ENCODE measurements at places on chromosomes 2 and 18.

- no peak overlapping the region for H3K27ac ChIP-seq
- H3K27me3 ChIP-seq = no peaks in the 10 kb centered on the region
- no peaks in the 10 kb centered on the region for H3K4me1 ChIP-seq
- H3K4me3 ChIP-seq = no peak overlapping the region
- H3K36me3 ChIP-seq = no peaks in the 10 kb centered on the region
- no peak for DNase-seq
Measured at GRCh38 chr2:59770651-59771050, 782.8 kb downstream of the BCL11A start.

DNA sequence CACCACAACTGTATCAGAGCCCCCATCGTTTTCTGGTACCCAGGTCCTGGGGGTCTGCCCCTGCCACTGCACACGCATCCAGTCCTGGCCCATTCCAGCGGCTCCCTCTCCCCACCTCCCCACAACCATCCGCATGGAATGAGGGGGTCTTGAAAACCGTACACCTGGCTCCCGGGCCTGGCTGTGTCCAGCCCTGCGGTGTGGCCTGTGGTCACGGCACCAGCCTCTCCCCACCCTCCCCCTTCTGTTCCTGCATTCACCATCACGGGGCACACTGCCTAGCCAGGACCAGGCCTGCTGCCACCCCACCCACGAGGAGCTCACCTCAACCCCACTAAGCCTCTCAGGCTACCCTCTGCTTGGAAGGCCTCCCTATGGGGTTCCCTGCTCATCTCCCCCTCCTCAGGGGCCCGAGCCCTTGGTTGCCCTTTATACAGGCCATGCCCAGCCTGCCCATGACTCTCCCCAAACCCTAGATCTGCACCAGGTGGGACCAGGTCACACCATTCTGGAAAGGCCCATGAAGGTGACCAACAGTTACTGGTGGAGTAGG, 11.4 kb downstream of the GPR35 start:
- no peaks in the 10 kb centered on the region for H3K4me1 ChIP-seq
- H3K27ac ChIP-seq = no peak overlapping the region
- no peak for DNase-seq
- H3K4me3 ChIP-seq = no peak overlapping the region
- no peaks in the 10 kb centered on the region for H3K27me3 ChIP-seq

DNA sequence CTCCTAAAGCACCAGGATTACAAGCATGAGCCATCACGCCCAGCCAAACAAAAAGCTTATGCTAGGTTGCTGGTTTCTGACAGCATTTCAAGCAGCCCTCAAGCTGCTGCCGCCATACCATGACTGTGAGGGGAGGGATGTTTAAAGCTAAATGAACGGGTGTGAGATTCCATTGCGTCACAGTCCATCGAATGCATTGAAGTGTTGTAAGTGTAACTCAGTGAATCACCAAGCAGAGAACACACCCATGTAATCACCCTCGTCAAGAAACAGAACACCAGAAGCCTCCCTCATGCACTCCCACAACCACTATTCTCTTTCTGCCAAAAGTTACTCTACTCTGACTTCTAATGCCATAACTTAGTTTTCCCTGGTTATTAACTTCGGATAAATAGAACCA, 32.8 kb upstream of the MC5R start:
- H3K4me3 ChIP-seq = no peak overlapping the region
- no peaks in the 10 kb centered on the region for H3K27me3 ChIP-seq
- H3K36me3 ChIP-seq = no peaks in the 10 kb centered on the region
- H3K4me1 ChIP-seq = no peaks in the 10 kb centered on the region
- DNase-seq = no peak

DNA sequence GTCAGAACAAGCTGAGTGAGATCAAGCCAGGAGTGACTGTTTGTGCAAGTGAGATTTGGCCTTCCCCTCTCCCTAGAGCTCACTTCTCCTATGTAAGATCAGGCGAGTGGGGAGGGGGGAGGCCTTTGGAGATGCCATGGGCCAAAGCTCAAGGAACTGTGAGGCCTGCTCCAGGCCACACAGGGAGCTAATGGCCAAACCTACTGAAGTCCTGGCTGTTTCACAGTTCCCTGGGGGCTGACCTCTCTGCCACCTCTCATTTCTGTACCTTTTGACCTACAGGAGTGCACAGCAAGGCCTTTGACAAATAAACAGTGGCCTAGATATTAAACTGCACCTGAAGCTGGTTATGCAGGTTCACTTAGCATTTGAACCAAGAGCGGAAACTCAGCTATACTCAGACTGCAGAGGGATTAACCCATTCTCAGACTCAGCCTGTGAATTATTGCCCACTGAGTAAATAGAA, 235.0 kb upstream of the NT5C1B start:
- H3K36me3 ChIP-seq = no peaks in the 10 kb centered on the region
- H3K27ac ChIP-seq = no peak overlapping the region
- H3K27me3 ChIP-seq = no peaks in the 10 kb centered on the region
- no peak overlapping the region for H3K4me3 ChIP-seq
- no peaks in the 10 kb centered on the region for H3K4me1 ChIP-seq

- H3K36me3 ChIP-seq = no peaks in the 10 kb centered on the region
- DNase-seq = no peak
- no peak overlapping the region for H3K4me3 ChIP-seq
- H3K27ac ChIP-seq = no peak overlapping the region
Measured at GRCh38 chr2:223315813-223316212, 263.8 kb downstream of the KCNE4 start.

- no peaks in the 10 kb centered on the region for H3K27me3 ChIP-seq
- no peak for DNase-seq
- no peak overlapping the region for H3K27ac ChIP-seq
- peaks cover 30% of the 10 kb centered on the region for H3K4me1 ChIP-seq
- H3K36me3 ChIP-seq = no peaks in the 10 kb centered on the region
- H3K4me3 ChIP-seq = no peak overlapping the region
Measured at GRCh38 chr2:204109681-204110080, 173.1 kb downstream of the ICOS start.

DNA sequence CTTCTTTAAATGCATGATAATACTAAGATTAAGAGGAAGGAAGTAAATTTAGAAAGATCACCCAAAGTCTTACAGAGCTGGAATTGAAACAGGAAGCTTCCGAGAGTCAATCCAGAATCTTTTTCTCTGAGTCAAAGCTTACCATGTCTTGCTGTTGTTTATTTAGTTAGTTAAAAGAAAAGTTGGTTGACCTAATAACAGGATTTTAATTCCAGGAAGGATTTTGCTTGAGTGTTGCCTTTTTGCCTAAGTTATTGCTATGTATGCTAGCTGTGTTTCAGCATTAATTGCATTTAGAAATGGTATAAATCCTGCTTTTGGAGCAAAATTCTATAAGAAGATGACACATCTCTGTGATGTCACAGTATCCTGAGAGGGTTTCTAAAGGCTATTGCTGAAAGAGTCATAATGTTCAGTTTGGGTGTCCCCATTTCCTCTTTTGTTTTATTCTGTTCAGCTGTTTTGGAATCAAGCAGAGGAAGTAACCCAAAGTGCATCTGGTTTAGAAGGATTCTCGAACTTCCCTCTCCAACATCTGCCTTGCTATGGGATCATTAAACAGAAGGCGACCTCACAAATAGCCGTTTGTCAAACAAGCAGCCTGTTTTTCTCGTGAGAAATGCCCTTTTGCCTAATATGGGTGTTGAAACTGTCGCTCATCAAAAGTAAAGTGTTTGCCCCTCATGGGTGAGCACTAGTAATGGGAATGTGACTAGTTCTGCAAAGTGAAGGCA, 271.5 kb upstream of the MMADHC start:
- H3K4me1 ChIP-seq = no peaks in the 10 kb centered on the region
- no peaks in the 10 kb centered on the region for H3K36me3 ChIP-seq
- DNase-seq = no peak
- no peak overlapping the region for H3K27ac ChIP-seq

GRCh38 chr2:30679426-30680088, 127.7 kb downstream of the CAPN13 start:
- no peaks in the 10 kb centered on the region for H3K36me3 ChIP-seq
- no peak for DNase-seq
- no peak overlapping the region for H3K4me3 ChIP-seq

DNA sequence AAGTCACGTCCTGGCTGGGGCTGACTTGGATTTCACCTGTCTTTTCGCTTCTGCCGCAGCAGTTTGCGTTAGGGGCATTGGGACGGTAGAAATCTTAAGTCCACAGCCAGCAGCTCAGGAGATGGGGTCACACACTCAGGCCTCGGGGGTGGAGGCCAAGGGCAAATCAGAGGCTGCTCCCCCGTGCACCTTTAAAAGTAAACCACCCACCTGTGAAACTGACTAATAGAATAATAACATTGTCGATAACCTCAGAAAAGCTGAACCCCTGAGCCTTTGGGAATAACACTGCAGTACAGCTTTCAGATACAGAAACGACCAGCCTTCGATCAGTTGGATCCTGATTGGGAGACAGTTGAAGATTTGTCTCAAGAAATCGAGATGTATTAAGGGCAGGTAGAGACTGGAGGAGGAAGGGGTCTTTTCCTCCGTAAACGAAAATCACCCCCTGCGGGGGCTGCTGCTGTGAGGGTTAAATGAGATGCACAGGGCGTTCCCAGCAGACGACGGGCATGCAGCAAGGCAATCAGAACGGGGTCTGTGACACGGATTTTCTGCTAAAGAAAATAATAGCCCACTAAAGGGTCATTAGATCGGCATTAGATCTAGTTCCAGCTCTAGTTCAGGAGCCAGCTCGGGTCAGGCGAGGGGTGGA, 16.4 kb upstream of the NFATC1 start:
- no peaks in the 10 kb centered on the region for H3K27me3 ChIP-seq
- DNase-seq = no peak
- no peak overlapping the region for H3K27ac ChIP-seq
- H3K36me3 ChIP-seq = peaks cover 17% of the 10 kb centered on the region
- no peak overlapping the region for H3K4me3 ChIP-seq

DNA sequence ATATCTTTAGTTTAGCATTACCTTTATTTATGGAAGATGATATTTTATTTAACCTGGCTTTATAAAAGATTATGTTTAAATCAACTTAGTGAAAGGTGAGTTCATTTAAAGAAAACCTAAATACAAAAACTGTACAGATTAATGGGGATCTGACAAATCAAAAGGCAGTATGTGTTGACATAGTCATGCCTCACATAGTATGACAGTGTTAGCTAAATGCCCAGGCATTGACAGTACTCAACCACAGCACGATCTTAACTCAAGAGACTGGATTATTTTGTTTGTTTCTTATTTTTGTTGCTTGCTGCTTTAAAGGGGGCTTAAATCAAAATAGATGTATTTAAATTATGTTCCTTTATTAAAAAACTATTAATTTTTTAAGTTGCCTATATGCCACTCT, 7.8 kb downstream of the DOK6 start:
- DNase-seq = no peak
- H3K4me3 ChIP-seq = no peak overlapping the region
- H3K27ac ChIP-seq = no peak overlapping the region
- H3K36me3 ChIP-seq = no peaks in the 10 kb centered on the region

DNA sequence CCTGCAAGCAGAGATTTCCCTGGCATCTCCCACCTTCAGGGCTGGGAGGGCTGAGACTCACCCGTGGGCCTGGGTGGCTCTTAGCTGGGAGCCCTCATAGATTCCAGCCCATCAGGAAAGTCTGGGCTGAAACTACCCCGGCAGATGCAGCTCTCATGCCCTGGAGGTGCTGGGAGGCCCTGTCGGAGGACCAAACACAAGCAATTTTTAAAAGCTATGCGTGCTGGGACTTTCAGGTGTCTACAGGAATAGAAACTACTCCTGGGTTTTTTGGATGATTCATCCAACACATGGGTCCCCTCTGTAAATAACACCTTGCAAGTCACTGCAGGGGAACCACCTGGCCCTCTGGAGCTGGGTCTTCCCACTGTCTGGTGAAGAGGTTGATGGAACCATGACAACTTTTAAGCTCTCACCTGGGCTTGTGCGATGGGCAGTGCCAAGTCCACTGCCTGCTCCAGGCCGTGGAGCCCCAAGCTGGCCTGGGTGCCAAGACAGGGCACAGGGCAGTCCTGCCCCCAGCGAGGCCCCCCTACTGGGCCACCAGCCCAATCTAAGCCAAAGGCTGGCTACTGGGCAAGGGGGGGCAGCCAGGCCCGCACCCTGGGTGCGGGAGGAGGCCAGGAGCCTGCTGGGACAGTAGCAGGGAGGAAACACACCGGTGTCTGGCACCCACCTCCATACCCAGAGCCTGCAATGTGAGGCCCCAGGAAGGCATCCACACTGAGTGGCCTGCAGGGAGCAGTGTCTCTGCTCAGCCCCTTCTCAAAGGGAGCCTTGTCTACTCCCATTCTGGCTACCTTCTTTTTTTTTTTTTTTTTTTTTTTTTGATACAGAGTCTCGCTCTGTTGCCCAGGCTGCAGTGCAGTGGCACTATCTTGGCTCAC, 1.1 kb upstream of the GPR55 start:
- peak overlapping the region; percentile 68 for H3K27ac ChIP-seq
- no peaks in the 10 kb centered on the region for H3K27me3 ChIP-seq

- H3K36me3 ChIP-seq = no peaks in the 10 kb centered on the region
- no peaks in the 10 kb centered on the region for H3K4me1 ChIP-seq
- no peak for DNase-seq
- H3K27ac ChIP-seq = no peak overlapping the region
Measured at GRCh38 chr2:82826437-82826836, 1632.6 kb downstream of the SUCLG1 start.

DNA sequence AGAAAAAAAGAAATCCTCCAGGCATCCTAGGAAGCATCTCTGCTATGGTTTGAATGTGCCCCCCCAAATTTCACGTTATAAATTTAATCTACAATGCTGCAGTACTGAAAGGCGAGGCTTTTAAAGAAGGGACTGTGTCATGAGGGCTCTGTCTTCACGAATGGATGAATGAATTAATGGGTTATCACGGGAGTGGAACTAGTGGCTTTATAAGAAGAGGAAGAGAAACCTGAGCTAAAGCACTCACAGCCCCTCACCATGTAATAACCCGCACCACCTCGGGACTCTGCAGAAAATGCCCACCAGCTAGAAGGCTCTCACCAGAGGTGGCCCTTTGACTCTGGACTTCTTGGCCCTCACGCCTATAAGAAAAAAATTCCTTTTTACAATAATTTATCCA, 27.6 kb downstream of the RNU4ATAC start:
- H3K4me1 ChIP-seq = no peaks in the 10 kb centered on the region
- DNase-seq = no peak
- H3K4me3 ChIP-seq = no peak overlapping the region
- no peaks in the 10 kb centered on the region for H3K27me3 ChIP-seq
- H3K36me3 ChIP-seq = no peaks in the 10 kb centered on the region

- H3K36me3 ChIP-seq = no peaks in the 10 kb centered on the region
- H3K27me3 ChIP-seq = no peaks in the 10 kb centered on the region
- no peak for DNase-seq
- no peaks in the 10 kb centered on the region for H3K4me1 ChIP-seq
- peak overlapping the region; percentile 32 for H3K4me3 ChIP-seq
Measured at GRCh38 chr2:176174382-176174823, 14.1 kb upstream of the HOXD1 start.

DNA sequence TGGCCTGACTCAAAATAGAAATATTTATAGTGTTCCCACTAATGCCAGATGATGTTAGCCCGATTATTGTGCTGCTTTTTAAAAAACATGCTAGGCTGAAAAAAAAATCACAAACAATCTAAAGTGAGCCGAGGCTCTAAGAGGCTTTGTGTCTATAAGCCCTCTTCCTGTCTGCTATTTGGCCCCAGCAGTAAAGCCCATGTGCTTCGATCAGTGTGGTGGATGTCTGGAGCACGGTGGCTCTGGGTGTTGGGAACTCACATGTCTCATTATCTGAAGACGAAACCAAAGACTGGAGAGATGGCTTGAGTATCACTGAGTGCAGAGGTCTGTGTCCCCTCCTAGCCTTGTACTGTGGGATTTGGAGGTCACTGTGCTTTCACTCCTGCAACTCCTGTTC, 55.1 kb downstream of the INO80C start:
- H3K36me3 ChIP-seq = no peaks in the 10 kb centered on the region
- no peak overlapping the region for H3K4me3 ChIP-seq
- H3K27me3 ChIP-seq = no peaks in the 10 kb centered on the region
- H3K27ac ChIP-seq = no peak overlapping the region
- DNase-seq = no peak

All from Peyer's patch (tissue), 4 donors.